ENCODE measurements at places on chromosomes 5 and 9.

GRCh38 chr5:72956324-72957140, 691 bp downstream of the FCHO2 start:
- peak; percentile 17 for DNase-seq

GRCh38 chr5:96961053-96961452, 25.2 kb downstream of the LNPEP start:
- no peak for DNase-seq

DNA sequence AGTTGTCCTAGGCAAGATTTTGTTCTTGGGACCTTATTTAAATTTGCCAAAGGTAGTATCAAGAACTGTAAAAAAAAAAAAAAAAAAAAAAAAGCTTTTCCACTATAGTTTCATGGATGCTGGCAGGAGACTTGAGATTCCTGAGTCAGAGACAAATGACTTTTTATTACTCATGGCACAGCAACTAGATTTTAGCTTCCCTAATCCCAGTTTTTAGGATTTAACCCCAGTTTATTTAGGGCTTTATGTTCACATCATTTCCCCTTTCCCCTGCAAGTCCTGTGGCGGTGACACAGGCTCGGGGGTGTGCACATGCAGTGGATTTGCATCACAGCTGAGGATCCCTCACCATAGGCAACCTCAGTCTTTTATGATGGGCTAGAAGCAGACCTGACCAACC, 144.9 kb downstream of the GOLPH3 start:
- DNase-seq: no peak

GRCh38 chr5:43663916-43664315, 60.9 kb downstream of the NNT start:
- DNase-seq: no peak

DNA sequence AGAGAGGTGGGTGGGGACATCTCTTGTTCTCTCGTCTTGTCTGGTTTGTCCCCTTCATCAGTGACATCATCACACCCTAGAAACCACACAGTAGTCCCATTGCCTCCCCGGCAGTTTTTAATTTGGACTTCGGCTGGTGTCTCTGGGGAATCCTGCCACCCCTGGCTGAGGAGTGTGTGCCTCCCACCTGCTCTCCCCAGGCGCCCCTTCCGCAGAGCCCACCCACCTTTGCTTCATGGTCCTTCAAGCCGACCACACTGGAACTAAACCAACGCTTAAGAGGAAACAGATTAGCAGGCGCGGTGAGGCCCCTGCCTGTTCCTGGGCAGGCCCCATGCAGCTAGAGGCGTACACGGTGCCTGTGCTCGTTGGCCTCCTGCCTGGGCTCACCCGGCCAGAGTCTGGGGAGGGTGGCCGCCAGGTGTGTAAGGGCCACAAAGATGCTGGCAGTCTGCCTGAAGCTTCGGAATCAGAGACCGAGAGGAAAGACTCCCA, 107.6 kb upstream of the SPRY4 start:
- peak; percentile 42 for DNase-seq

Measured in naive thymus-derived CD8-positive, alpha-beta T cell (primary cell).